ENCODE measurements at places on chromosomes 2 and 18.

DNA sequence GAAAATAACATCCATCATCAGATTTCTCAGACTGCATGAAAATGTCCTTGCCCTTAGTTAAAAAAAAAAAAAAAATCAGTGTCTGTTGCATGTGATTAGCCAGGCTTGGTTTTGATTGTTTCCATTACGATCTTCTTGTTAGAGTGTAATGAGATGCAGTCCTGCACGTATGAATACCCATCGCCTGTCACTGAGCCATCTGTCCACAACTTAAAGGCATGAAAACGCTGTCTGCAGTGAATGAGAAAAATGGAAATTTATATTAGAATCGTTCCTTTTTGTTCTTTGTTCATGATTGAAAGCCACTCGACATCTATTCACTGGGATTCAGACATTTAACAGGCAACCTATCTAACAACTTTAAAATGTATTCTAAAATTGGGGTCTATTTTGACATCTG is 521.7 kb upstream of the SPHKAP start:
- DNase-seq: no peak

DNA sequence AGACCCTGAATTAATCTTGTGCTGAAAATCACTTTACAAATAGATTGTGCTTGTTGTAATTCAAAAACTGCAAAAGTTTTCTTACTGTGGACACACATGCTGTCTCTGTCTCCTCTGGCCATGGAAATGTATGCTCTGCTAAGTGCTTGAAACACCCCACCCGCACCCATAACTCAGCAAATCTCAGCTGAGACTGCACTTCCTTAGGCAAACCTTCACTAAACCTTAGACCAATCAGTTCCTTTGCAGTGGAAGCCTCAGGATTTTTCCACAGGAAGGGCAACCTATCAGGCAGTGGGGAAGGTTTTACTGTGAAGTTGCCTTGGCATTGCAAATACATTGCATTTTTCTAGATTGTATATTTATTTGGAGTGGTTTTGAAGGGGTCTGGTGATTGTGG is 62.2 kb upstream of the PLA2R1 start:
- no peak for DNase-seq

DNA sequence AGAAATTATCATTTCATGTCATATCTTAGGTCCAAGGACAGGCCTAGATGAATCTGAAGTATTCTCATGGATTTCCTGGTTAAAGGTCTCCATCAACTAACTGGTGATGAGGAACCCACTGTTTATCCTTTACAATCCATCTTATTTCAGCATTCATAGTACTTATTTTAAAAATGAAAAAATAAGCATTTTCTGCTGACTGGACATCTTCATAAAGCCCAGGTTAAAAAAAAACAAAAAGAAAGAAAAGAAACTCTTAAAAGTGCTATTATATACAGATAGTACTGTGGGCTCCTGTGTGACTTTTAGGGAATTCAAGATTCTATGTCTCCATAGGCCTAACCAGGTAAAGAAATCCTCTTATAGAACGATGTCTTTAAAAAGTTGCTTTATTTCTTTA is 7.1 kb downstream of the ERBB4 start:
- no peak for DNase-seq

DNA sequence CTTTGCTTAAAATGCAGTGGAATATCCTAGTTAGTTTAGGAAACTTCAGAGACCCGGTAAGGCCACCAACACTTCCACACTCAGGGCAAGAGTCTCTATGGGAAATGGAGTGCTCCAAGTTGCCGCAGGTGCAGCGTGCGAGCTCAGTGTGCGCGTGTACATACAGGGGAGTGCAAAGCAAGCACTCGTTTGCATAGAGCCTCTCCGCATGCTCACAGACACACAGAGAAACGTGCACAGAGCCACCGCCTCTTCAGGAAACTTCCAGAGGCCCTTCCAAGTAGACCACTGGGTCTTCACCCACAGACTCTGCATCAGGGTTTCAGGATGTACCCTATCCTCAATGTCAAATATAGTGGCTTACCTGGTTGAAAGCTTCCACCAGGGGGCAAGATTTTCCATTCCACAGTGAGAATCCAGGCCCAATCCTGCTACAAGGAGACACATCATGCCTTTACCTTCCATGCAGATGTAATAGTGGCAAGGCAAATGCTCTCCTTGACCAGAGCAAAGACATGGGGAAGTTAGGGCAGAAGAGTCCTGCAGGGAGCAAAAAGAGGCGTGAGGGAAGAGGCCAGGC is 513.0 kb upstream of the MYT1L start:
- peak; percentile 8 for DNase-seq

DNA sequence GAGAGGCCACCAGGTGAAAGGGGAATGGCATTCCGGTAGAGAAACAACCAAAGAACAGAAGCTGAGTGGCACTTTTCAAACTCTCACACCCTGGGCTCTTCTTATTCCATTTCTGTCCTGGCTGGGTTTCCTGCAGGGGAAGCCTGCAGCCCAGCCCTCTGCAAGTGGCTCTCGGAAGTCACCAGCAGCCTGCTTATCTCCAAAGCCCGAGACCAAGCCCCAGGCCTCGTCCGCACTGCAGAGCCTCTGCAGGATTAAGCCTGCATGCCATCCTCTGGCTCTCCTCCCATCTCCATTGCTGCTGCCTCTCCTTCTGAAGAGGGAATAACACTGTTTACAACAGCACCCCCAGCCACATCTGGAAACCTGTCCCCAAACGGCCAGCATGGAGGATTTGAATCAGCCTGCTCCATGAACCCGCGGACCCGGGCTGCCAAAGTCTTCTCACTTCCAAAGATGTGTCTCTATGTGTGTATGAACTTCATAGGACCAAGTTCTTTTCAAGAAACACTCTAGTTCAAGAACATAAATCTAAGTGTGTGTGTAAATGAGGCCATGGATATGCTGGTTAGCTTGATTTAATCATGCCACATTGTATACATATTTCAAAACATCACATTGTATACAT is 54.2 kb downstream of the DIPK1C start:
- DNase-seq: no peak

GRCh38 chr18:76398295-76398694 is 96.7 kb downstream of the ZNF516 start:
- DNase-seq: no peak

- DNase-seq: no peak
Measured at GRCh38 chr2:146301287-146301686, 1543.5 kb upstream of the ACVR2A start.

- no peak for DNase-seq
Measured at GRCh38 chr2:238791354-238791753, 56.5 kb upstream of the TWIST2 start.

DNA sequence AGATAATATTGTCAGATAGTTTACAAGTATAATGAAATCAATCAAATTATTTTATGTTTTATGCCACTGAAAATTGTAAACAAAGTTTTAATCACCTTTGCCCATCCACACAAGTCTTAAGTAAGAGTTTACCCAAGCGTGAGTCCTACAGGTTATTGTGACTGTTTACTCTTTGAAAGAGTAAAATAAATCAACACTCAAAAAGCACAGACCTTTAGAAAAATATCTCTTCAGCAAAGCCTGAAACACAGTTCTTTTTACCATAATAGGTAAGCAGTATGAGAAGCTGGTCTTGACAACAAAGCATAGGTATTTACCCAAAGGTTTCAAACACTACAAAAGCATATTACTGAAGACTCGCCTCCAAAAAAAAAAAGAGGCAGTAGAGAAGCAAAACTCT is 3.7 kb downstream of the ROCK2 start:
- DNase-seq: peak; percentile 7

DNA sequence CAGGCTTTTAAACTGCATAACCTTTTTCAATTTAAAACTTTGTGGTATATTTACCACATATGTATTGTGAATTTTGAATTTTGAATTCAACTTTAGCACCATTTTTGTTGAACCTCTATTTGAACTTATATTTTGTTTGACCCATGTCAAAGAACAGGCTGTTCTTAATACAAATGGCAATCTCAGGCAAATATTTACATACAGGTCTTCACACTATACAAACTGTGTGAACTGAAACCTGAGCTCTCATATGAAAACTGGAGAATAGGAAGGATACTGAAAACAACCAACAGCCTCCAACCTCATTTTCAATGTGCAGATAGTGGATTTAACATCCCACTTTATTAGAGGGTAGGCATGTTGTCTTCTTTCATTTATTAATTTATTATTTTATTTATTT is 491.8 kb downstream of the KCNJ3 start:
- DNase-seq: peak; percentile 88

GRCh38 chr18:50401295-50401694 is 26.4 kb downstream of the SKA1 start:
- DNase-seq: peak; percentile 41

GRCh38 chr2:25664183-25664964 is 9.0 kb downstream of the DTNB start:
- peak; percentile 63 for DNase-seq

- no peak for DNase-seq
Measured at GRCh38 chr18:55250768-55251173, 291.5 kb upstream of the CCDC68 start.

DNA sequence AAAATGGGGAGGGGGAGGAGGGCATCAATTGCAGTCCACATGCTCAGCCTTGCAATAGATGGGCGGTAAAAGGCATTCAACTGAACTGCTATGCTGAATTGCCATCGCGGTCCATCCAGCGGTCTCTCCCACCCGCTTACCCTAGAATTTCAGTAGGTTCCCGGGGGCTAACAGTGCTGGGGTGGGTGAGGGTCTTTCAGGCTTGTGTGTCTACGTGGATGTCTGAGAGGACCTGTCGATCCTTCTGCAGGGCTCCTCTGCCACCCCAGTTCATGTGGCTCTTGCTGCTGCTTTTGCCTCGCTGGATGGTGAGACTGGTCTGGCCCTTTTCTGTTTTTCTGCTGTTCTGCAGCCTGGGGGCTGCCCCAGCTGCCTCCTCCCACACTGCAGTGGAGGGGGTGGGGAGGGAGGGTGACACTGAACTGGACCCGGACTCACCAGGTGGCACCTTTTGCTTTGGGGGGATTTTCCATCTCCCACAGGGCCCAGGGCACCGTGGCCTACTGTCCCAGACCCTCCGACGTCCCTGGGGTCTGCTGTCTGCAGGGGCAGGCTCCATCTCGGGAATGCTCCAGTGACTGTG is 14.1 kb downstream of the ACKR3 start:
- no peak for DNase-seq

- DNase-seq: no peak
Measured at GRCh38 chr2:194526121-194526520, 1130.9 kb upstream of the SLC39A10 start.

DNA sequence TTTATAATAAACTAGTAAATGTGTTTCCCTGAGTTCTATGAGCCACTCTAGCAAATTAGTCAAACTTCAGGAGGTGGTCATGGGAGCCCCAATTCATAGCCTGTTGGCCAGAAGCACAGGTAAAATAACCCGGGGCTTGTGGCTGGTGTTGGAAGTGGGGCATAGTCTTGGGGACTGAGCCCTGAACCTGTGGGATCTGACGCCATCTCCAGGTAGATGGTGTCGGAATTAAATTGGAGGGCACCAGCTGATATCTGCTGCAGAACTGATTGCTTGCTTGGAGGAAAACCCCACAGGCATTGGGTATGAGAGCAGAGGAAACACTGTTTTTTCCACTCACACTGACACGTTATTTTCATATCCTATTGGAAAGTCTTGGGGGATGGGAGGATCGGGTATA is 14.1 kb downstream of the NMS start:
- DNase-seq: peak; percentile 38

- DNase-seq: peak; percentile 60
Measured at GRCh38 chr2:75646090-75646582, 447 bp upstream of the MRPL19 start.

DNA sequence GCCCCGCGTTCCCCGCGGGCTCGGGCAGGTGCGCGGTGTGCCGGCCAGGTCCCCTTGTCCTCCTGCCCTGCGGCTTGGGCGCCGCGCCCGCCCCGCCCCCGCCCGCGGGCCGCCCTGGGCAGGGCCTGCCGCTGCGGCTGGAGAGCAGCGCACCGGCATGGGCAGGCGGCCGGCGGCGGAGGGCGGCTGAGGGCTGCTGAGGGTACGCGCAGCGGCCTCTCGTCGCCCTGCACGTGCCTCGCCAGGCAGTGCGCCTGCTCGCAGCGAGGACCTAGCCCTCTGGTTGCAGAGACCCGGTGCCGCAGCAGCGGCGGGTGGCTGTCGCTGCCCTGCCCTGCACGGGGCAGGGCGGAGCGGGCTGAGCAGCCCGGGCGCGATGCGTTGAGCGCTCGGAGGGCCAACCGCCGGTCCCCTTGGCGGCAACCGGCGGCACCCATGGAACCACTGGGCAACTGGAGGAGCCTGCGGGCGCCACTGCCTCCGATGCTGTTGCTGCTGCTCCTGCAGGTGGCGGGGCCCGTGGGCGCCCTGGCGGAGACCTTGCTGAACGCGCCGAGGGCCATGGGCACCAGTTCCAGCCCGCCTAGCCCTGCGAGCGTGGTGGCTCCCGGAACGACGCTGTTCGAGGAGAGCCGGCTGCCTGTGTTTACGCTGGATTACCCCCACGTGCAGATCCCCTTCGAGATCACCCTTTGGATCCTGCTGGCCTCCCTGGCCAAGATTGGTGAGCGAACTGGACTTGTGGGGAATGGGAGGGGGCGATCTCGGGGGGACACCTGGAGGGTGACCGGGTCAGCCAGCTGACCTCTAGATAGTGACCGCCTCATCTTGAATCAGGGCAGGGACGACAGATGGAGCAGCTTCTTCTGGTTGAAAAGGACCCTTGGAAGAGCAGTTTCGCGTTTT is at the start of gene SLC9A2:
Gene SLC9A2 (plus strand): TSS at position 140 of the 906 bp plus-strand sequence. CDS start 296 bp downstream, at position 436.
- peak; percentile 89 for DNase-seq

- DNase-seq: no peak
Measured at GRCh38 chr2:227597998-227598397, 695 bp upstream of the SCYGR2 start.

GRCh38 chr2:44562737-44563136 is 201.0 kb downstream of the CAMKMT start:
- no peak for DNase-seq

DNA sequence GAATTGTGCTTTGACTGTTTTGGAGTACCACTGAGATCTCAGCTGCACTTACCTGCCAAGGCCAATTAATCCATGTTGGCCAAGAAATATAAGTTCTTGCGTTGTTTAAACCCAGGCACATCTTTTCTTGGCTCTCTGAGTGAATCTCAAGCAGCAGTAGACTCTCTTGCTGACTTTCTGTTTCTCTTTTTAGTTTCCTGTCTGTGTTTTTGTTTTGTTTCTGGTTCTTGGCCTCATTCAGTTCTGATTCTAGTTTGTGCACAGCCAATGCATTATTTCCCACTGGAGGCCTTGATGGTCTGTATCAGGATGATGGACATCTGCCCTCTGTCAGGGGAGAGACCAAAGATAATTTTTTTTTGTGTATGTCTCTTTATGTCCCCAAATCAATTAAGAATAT is 379.4 kb downstream of the CDH2 start:
- no peak for DNase-seq

Measured in DMS53 (cell line).